Type B pancreatic cell (in vitro differentiated cells): ENCODE measurements at places on chromosomes 1 and 21.

DNA sequence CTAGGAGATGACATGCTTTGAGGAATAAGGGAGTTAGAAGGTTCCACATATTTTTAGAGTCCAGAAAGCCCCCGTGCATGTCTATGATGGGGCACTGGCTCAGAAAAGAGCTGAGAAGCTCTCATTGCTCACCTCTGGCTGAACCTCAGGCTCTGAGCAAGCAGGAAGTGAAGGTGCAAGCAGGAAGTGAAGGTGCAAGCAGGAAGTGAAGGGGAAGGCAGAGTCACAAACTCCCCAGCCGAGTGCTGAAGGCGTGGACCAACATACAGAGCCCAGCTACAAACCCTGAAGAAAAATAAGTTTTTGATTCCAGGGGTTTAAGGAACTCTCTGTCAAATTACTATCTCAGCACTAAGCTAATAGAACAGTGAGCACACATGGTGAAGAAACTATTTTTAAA is 7.0 kb downstream of the KRTAP10-8 start:
- DNase-seq: no peak

- DNase-seq: no peak
Measured at GRCh38 chr21:37071561-37072273, 1.2 kb downstream of the PIGP start.

GRCh38 chr1:66291531-66291864 is 242.5 kb upstream of the SGIP1 start:
- no peak for DNase-seq

DNA sequence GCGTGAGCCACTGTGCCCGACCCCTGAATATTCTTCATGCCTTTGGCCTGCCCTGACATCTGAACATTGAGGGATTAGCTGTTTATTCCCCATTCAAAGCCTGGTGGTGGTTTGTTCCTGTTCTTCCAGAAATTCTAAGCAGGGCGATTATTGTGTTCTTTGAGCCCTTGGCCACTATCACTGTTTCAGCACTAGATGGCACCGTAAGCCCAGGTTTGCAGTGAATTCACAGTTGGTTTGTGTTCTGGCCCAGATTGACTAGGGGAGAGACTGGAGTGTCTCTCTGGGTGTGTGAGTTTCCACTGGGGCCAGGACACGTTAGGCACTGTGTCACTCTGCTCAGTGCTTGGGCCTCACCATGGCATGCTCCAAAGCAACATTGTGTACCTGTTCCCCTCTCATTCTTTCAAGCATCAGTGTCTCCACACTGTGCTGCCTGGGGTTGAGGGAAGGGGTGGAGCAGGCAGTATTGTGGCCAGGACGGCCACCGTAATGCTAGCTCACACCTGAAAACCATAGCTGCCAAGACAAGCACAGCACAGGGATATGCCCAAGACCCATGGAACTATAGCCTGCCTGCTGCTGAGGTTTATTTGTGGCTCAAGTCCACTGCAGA is 52.7 kb downstream of the PKN2 start:
- no peak for DNase-seq

DNA sequence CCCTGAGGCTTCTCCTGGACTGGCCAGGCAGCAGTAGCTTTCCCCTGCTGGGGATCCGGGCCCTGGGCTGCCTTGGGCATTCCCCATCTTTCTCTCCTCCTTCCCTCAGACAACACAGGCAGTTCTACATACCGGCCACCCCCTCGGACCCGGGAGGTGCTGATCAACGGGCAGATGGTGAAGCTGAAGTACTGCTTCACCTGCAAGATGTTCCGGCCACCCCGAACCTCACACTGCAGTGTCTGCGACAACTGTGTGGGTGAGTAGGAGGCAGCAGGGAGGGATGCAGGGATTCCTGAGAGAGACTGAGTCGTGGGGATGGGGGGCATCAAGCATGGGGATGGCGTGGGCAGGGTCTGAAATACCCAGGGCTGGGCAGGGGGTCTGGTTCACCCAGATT is 14.4 kb upstream of the SFN start:
- DNase-seq: no peak

DNA sequence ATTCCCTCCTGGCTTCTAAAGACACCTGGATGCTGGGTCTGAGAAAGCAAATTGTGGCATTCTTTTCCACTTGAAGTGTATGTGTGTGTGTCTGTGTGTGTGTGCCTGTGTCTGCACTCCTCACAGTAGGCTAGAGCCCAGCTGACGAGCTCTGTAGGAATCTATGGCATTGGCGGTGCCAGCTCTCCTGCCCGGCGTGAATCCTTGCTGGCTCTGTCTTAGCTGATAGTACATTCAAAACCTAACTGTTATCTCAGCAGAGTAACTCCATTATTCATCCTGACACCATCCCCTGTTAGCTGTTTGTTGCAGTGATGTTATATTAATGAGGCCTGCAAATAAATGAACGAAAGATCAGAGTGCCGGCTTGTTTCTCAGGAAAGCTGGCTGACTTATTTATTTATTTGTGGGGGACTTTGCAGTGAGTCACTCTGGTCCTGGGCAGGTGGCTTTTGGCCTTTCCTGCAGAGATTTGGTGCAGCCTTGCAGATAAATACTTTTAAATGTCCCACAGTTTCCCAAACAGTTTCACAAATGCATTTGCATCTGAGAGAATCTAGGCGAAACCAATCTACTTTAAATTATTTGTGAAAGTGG is 160.6 kb upstream of the CD34 start:
- DNase-seq: no peak

DNA sequence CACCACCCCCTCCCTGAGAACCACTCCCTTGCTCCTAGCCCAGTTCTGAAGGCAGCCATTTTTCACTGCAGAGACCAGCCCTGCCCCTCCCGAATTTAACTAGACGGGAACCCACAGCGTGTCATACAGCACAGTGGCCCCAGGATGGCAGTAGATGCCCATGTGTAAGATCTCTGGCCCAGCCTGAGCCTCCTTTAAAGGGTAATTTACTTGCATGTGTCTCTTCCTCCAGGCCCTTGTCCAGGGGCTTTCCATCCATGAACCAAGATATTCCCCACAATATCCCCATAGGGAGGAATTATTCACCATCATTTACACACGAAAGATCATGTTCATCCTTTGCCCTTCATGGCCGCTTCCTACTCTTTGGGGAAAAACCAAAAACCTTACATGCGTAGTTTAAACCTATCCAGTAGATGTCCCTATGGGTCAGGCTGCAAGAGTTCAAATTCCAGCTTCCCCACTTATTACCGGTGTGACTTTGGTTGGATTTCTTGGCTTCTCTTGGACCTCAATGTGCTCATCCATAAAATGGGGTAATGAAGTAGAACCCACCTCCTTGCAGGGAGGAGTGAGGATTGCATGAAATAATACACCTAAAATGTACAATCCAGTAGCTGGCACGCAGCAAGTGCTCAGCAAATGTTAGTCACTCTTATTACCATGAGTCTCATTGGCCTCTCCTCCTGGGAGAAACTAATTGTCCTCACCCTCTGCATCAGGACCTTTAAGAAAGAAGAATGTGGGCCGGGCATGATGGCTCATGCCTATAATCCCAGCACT is 4.0 kb upstream of the LACTBL1 start:
- DNase-seq: no peak

DNA sequence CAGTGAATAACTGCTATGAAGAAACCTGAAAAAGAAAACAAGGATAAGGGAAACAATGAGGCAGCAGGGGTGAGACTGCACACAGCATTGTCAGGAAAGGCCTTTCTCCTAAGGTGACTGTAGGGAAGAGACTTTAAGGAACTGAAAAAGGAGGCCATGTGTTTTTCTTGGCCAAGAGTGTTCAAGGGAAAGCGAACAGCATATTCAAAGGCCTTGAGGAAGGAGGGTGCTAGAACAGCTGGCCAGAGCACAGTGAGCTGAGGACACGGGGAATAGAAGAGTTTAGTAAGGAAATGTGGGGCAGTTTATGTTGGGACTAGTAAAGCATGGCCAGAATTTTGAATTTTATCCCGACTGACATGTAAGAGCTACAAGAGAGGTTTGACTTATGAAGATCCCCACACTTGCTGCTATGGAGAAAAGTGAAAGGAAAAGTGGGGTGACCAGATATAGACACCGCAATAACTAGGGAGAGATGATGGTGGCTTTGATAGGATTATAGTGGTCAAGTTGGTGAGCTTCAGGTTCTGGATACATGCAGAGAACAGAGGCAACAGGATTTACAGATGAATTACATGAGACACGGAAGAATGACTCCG is 1.4 kb downstream of the RWDD2B start:
- DNase-seq: no peak

- DNase-seq: no peak
Measured at GRCh38 chr1:44050261-44050660, 19.0 kb upstream of the SLC6A9 start.

GRCh38 chr1:220796530-220796929 is 9.8 kb downstream of the MTARC1 start:
- DNase-seq: no peak

- DNase-seq: no peak
Measured at GRCh38 chr1:45306319-45306718, 20.4 kb upstream of the HPDL start.

DNA sequence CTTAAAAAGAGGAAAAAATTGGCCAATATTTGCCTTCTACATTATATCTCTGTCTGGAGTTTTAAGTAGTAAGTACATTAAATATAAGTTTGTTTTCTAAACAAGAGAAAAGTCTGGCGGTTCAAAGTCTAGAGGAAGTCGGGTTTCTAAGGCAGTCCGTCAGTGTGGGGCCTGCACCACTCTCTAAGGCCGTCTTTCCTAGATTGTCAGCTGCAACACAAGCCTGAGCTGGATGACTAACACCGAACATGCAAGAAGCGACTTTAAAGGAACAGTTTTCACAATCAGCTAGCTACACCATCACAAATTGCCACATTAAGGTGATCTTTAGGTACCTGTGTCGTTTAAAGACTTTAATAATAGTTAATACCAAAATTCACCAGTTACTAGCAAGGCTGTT is 19.6 kb downstream of the CCSAP start:
- DNase-seq: no peak

DNA sequence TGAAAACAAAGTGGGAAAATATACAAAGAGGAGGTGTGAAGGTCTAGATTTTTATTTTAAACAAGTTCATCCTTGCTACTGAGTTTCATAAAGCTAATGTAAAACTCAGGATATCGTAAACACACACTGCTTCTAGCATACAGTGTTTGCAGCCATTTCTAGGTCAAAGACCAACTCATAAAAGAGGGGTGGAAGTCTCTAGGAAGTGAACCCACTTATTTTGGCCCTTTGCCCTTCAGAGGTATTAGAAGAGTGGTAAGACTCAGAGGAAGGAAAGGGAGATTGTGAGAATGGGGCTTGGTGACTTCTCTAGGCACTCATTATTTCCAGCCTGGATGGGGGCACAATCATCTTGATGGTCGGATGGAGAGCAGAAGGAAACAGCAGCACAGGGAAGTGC is 91.2 kb downstream of the TNFSF18 start:
- DNase-seq: no peak

DNA sequence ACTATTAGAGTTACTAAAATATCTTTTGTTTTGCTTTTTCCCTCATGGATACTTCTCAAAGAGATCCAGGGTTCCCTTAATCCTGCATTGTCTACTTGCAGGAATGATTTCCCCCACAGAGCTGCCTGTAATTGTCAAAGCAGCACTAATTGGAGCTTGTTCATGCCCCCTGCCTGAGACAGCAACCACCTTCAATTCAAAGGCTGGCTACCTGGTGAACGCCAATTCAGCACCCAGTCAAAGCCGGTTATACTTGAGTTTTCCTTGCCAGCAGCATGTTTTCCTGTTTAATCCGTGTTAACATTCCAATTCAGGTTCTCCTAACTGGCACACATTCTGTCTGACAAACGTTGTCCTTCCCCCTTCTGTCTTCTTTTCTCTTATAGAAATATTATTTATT is 382.9 kb downstream of the NTNG1 start:
- no peak for DNase-seq
